ENCODE measurements at places on chromosomes 7 and 10. TPM values are rescaled to one million over a fixed set of nuclear protein-coding genes. Genes with fewer than 3 reads are reported as not detected.

DNA sequence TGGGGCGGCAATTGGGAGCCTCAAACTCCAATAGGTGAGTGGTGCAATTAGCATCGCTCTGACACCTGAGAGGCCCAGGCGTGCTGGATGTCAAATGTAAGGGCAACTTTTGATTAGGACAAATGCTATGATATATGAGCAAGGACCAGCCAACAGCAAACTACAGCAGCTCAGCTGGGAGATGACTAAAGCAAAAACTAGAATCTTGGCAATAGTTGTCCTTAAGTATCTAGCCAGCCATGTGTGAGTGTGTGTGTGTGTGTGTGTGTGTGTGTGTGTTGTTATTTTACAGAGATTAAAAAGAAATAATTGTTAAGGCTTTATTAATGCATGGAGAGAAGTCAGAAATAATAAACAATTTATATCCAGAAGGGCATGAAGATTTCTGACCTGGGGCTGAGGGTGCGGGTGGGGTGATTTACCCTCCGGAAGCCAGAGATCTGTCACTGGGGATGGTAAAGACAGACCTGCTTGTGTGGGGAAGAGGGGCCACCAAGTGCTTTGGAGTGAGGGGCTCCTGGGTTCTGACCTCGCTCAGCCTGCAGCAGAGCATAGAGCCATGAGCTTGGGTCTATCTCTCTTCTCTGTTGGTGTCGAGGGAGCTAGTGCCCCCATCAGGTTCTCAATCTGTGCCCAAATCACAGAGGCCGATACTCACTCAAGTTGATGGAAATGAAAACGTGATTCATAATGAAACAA lies 77.3 kb downstream of the EMX2 start:
- DNase-seq, result no peak

RPEL1 gene
- not detected for total RNA-seq

AKR1E2 gene
- 4.7 TPM for total RNA-seq

AOC1 gene
- 0.08 TPM for total RNA-seq

HSPA12A gene
- total RNA-seq, result 4.5 TPM

DNA sequence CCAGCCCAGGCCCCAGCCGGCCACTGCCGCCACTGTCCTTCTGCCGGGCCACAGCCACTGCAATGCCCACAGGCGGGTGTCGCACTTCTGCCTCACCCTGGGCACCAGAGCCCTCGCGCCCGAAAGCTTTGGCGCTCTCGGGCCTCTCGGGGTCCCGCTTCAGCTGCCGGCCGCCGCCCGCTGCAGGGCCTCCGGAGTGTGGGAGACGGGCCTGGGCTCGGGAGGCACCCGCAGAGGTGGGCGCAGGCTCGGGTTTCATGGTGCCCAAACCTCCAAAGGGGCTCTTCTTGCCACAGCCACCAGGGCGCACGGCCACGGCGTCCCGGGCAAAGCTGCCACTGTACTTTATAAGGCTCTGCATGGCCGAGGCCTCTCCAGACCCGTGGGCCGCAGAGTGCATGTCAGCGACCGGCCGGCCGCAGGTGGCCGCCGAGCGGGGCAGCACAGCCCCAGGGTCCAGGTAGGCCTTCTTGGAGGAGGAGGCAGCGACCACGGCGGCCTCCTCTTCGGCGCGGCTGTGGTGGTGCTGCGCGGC lies 35.9 kb downstream of the TNRC18 start:
- DNase-seq, result no peak

GRCh38 chr10:46220187-46220586 lies 66.6 kb upstream of the ANTXRL start:
- DNase-seq, result no peak

DNA sequence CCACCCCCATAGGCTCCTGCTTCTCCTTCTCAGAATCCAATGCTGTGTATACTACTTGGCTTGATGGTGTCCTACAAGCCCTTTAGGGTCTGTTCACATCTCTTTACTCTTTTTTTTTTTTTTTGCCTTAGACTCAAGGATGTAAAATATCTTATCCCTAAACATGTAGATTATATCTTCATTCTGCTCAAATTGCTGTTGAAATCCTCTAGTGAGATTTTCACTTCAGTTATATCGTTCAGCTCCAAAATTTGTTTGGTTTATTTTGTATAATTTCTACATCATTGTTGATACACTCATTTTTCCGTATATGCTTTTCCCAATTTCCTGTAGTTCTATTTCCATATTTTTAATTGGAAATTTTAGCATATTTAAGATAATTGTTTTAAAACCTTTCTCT lies 1.8 kb upstream of the AKR1C3 start:
- no peak for DNase-seq

GRCh38 chr10:60359066-60359465 lies 30.6 kb downstream of the ANK3 start:
- no peak for DNase-seq

HOXA11 gene
- not detected for total RNA-seq

DNA sequence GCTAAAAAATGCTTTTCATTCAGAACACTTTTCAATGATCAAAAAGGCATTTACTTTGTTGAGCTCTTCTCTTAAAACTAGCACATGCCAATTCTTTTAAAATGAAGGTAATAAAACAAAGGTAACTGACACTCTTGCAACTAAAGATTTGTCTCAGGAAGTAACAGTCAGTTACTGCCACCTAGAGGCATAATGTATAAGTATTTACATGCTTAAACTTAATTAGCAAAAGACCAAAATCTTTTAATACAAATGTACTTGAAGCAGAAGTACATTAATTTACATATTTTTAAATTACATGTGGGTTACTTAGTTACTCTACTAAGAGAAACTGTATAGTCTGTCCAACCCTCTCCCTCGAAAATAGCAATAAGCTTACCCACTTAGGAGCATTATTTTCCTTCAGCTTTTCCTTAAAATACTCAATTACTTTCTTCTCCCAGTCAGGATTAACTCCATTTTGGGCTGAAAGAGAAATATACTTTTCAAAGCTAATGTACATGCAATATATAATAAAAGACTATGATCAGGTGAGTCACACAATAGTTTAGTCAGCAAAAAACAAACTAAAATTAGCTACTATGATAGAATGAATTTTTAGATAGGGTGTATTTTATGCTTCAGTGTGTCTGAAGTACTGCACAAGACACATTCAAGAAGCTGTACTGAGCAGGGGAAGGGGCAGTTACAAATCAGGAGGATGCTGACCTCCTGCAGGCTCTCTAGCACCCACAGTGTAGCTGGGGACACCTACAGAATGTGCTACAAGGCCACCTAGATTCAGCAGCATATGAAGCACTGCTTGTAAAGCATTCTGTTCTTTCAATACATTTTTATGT lies 13.0 kb downstream of the MCMBP start:
- no peak for DNase-seq

GRCh38 chr10:132448248-132448731 lies 51.3 kb downstream of the PWWP2B start:
- DNase-seq, result peak; percentile 66

DNA sequence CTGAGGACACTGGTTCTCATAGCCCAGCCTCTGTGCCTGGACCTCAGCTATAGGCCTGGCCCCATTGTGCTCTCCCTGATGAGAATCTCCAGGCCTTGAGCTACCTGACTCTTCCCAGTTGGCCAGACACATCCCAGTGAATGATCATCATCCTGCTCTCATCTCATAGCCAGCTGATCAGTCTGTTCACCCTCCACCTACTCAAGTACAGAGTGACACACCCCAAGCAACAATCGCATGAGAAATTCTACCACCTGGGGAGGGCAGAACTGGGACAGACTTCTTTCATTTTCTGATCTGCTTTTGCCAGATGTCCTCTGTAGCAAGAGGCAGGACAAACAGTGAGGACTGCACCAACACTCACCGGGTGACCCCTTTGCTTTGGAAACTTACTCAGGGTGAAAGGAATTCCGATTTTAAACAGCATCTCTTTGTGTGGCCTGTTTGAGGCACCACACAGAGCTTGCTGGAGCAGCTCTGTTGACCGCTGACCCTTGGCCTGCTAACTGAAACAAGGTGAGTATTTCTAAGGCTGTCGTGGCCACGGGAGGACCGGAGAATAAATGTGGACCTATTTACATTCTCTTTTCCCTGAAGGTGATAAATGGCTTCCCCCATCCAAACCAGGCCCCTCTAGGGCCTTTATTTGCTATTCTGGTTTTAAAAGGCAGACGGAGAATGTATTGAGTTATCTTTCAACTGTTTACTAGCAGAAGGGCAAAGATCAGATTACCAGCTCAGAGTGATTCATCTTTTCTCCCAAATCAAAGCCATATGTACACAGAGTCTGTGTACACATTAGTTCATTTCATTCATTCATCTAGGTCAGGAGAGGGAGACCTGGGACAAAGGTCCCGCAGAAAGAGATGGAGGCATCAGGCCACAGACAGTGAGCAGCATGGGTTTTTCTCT lies 181.4 kb upstream of the TNS3 start:
- DNase-seq, result peak; percentile 36

CYP3A4 gene
- 0.51 TPM for total RNA-seq

- no peak for DNase-seq
Measured at GRCh38 chr7:103683348-103683747, 237.3 kb upstream of the SLC26A5 start.

DNA sequence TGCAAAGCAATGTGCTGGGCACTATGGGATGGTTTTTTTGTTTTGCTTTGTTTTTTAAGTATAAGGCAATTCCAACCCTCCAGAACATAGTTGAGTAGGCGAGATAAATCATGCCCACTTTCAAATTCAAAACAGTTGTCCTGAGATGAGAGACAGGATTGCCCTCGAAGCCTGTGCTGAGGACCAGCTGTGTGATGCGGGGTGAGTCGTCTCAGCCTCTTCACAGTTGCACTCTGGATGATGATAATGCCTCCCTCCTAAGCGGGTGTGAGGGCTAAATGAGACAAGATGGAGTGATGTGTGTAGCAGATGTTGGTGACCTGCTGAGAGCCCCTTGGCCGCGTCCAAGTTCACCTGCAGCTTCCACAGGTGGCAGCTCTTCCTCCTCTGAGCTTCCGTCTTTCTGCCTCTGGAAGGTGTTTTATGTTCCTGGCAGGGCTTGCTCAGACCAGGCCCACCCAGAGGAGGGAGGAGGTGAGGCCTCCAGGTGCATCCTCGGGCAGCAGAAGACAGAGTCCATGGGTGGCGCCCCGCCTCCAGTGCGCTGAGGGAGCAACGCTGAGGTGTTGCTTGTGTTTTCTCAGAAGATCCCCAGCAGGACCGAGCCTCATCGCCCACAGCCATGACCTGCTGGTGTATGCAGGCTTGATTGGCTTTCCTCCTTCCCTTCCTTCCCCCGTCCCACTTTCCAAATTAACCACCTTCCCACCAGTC lies 30.6 kb downstream of the ECHDC3 start:
- DNase-seq, result no peak

COL28A1 gene
- total RNA-seq, result 0.50 TPM

CDC14C gene
- not detected for total RNA-seq

SPAM1 gene
- not detected for total RNA-seq

GRCh38 chr7:67604461-67605386 lies 608.1 kb downstream of the TYW1 start:
- DNase-seq, result no peak

- no peak for DNase-seq
Measured at GRCh38 chr10:51709324-51709972, 10.1 kb upstream of the CSTF2T start.

All from liver (tissue), 10 donors.